ENCODE measurements at places on chromosomes 4 and X.

GRCh38 chr4:55906989-55907388 lies 41.8 kb upstream of the CEP135 start:
- DNase-seq, result no peak

GRCh38 chrX:133171962-133172708 lies 46.0 kb downstream of the TFDP3 start:
- DNase-seq, result peak; percentile 5

GRCh38 chr4:70721747-70722146 lies at the start of gene RUFY3:
TSS of gene RUFY3 (plus strand) at chr4:70721964. CDS start at chr4:70722574, 610 bp downstream.
- no peak for DNase-seq

- peak; percentile 86 for DNase-seq
Measured at GRCh38 chr4:2790583-2791517, 2.0 kb upstream of the SH3BP2 start.

All from suppressor macrophage treated with lipopolysaccharide for 1 hour (primary cell).